ENCODE measurements at places on chromosomes 16 and 17. TPM values are rescaled to one million over a fixed set of nuclear protein-coding genes. Genes with fewer than 3 reads are reported as not detected.

GRCh38 chr17:68601565-68602288 lies 560 bp upstream of the FAM20A start:
- DNase-seq: no peak

Gene CES1
- total RNA-seq: 1.4 TPM

Gene DNAH9
- total RNA-seq: not detected

Gene PRAC1
- total RNA-seq: not detected

DNA sequence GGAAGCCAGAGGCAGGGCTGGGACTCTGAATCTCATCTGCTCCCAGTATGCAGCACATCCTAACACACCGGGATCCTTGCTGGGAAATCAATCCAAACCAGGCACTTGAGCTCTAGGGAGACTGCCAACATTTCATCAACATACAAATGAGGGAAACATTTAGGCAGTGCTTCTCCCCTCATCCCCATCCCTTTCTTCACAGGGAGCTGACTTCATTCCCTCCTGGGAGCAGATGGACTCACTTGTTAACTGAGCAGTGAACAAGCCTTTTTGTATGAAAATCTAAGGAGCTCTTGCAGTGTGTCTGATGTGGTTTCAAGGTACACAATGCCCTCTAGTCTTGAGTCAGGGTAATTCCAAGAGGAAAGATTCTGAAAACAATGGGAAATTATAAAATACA lies 96.3 kb downstream of the TMEM114 start:
- no peak for DNase-seq

Gene LRRC45
- 13.8 TPM for total RNA-seq

Gene TMEM92
- not detected for total RNA-seq

- no peak for DNase-seq
Measured at GRCh38 chr17:66383333-66383732, 80.9 kb downstream of the PRKCA start.

DNA sequence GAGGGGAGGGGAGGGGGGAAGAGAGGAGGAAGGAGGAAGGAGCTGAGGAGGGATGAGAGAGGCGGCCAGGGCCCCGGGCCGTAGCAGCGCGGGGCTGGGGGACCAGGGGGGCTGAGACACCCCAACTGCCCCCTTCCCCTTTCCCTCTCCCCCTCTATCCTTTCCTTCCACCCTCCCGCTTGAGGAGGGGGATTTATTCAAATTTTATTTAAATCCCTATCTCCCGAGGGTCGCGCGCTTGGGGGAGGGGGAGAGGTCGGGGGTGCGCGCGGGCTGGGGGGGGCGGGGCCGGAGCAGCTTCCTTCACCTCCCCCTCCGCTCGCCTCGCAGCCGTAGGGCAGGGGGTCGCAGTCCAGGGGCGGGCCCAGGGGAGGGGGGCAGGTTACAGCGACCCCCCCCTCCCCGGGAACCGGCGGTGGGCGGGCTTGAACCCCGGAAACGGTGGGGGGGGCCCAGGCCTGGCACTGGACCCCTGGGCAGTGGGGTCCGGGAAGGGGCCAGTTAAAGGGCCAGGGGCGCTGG lies at the start of gene FBXL19:
FBXL19 (plus strand) TSS at position 19 of the 522 bp plus-strand sequence. CDS start 2,183 bp downstream, outside the sequence.
- no peak for DNase-seq

Gene UMOD
- total RNA-seq: not detected

Gene CA10
- total RNA-seq: not detected

DNA sequence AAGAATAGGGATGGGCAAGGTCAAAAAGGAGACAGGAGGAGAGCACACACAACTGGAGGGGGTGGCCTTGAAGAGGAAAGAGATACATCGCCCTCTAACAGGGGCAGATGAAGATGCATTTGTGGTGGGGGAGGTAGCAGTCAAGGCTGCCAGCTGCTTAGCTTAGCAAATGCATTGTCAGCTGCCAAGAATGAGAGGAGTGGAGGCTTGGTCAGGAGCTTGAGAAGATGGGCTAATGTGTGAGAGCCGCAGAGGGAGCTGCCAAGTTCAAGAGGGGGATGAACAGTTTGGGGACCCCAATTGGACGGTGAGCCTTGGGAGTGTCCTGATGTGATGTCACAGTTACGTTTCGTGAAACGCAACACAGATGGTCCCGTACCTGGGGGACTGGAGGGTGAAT lies 28.9 kb upstream of the GNA13 start:
- DNase-seq: no peak

DNA sequence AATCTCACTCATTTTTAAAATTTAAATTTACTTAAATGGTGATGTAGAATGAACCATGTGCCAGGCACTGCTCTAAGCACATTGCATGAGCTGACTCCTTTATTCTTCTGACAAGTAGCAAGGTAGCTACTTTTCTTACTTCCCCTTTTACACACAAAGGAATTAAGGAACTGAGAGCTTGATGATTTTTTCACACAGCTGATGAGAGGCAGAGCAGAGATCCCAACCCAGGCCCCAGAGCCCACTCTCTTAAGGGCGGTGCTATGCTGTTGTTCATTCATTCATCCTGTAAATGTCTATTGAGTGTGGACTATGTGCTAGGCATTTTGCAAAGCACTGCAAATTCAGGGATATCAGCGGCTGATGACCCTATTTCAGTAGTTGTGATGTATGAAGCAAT lies 17.9 kb downstream of the SEC14L5 start:
- no peak for DNase-seq

Gene RAB34
- 11.0 TPM for total RNA-seq

- DNase-seq: no peak
Measured at GRCh38 chr17:64420143-64420670, 28.7 kb upstream of the MILR1 start.

Gene ECI1
- total RNA-seq: 37.7 TPM

- DNase-seq: no peak
Measured at GRCh38 chr16:342455-343213, 9.9 kb downstream of the AXIN1 start.

GRCh38 chr17:62637809-62638208 lies 10.3 kb downstream of the MRC2 start:
- DNase-seq: no peak

Gene DYNC1LI2
- total RNA-seq: 82.5 TPM

Gene CX3CL1
- total RNA-seq: not detected

Gene AIPL1
- total RNA-seq: not detected

Gene ATP6V0D1
- 46.7 TPM for total RNA-seq

Gene LRRC36
- not detected for total RNA-seq

Gene ZP2
- total RNA-seq: not detected

GRCh38 chr17:54180950-54181349 lies 358.2 kb downstream of the KIF2B start:
- DNase-seq: no peak

- DNase-seq: no peak
Measured at GRCh38 chr16:9003322-9003721, 39.6 kb upstream of the USP7 start.

- DNase-seq: no peak
Measured at GRCh38 chr16:1164382-1164781, 11.5 kb downstream of the CACNA1H start.

- DNase-seq: no peak
Measured at GRCh38 chr16:970386-970765, 408 bp downstream of the LMF1 start.

DNA sequence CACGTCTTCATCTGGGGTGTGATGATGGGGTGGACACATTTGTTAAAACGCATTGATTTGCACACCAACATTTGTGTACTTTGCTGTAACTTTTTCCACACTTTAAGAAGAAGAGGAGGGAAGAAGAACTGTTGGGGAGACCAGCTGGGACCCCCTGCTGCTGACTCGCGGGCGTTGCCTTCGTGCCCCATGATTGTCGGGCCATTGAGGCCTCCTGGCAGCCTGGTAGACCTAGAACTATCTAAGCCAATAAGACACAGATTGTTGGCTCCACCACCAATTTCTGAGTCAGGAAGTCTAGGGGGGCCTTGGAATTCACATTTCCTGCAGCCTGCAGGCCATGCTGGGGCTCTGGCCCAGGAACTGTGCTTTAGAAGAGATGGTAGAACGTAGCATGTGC lies 105.5 kb downstream of the TNFRSF13B start:
- DNase-seq: no peak

Gene MYLK3
- total RNA-seq: 0.50 TPM

All from T-cell (primary cell).